ENCODE measurements at places on chromosomes 7 and 10.

- no peak for DNase-seq
Observed at GRCh38 chr7:95509199-95509598, 23.5 kb downstream of the ASB4 start.

GRCh38 chr7:149489391-149490024 lies 8.1 kb downstream of the ZNF746 start:
- DNase-seq: no peak

- DNase-seq: no peak
Observed at GRCh38 chr10:22679608-22680007, 34.8 kb downstream of the PIP4K2A start.

DNA sequence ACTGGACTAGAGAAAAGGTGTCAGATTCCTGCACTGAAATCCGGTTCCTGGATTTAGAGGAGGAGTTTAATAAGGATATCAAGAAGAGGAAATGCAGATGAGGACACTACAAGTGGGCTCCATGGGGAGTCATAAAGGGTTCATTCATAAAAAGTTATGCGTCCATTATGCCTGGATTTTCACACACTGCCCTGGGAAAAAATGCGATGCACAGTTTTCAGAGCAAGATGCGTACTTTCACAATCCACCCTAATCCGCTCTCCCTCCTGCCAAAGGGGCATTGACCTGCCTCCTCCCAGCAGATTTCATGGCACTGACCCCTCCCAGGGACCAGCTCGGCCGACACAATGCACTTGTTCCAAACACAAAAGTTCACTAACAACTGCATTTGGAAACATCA lies 42.2 kb upstream of the OPALIN start:
- DNase-seq: no peak

DNA sequence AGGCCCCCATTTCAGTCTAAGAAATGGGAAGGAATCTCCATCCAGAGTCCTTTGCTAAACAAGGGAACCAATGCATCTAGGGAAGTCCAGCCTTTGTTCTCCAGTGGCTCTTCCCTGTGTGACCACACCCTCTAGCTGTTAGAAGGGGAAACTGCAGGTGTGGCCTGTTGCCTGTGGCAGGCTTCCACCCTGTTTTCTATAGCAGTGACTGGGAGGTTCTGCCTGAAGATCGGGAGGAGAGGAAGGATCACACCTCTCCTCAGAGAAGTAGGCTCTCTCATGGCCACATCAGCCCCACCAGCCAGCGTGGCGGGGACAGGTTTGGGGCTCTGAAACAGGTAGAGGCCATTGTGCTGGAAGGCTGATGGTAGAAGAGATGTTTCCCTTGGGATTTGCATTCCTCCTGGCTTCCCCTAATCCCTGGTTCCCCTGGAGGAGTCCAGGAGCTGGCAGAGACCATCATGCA lies 47.7 kb upstream of the TRIM8 start:
- no peak for DNase-seq

DNA sequence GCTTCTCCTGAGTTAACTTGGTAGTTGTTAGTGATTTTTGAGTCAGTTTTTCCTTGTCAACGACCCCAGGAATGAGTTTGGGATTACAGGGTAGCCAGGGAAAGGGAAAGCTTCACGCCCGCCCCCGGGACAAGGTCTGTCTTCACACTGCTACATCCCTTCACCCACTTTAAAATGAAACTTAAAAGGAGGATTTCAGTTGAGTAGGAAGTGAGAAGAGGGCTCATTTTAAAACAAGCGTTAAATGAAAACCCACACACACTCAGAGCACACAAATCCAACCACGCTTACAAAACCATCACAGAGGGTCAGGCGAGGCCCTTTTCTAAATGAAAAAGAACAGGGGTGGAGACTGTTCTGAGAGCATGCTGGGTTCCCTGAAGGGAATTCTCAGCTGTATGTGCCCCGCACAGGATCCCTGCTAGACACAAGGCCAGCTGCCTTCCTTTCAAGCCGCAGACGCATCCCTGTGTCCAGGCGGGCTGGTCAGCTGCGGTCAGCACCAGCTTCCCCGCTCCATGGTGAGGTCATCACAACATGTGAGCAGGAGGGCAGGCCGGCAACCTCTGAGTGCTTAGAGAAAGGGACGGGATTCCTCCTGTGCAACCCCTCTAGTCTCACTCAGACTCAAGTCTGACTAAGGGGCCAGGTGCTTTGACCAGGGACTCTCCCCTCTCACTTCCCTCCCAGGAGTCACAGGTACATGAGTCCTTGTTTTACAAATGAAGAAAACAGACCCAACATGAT lies 111.8 kb downstream of the EGFR start:
- peak; percentile 69 for DNase-seq

DNA sequence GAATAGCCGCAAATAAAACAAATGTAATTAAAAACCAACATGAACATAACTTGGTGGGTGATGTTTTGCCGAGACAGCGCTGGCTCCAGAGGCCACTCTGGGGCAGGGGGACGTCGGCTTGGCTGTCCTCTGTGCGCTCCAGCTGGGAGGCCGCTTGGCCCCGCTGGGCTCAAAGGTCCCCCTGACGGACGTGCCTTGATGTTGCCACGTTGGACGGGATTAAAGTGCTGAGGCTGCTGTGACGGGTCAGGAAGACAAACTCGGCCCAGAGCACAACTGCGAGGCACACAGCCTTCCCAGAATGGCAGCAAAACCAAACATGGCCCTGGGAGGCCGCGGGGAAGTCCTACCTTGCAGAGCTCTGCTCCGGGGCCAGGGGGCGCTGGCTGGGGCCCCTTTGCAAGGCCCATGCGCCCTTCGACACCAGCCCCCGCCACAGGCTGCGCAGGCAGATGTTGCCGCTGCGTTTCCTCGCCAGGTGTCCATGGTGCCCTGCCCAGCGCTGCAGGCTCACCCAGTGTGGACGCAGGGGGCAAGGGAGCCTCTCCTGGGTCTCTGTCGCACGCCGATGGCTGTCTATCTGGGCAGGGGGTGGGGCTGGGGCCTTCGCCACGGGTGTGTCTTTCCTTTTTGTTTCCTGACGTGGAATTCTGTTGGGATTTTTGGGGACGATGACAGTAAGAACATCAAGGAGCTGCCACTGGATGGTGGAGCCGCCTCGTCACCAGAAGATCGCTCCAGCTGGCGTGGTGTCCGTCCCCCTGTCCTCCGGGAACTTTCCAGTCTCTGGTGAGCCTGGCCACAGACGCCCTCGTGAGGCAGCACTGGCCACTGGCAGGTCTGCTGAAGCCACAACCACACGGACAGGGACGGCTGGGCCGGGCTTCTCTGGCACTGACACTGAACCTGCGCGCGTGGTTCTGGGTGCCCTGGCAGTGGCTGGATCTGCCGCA lies 99.6 kb upstream of the DIP2C start:
- peak; percentile 94 for DNase-seq

GRCh38 chr7:66741710-66742049 lies 1.1 kb downstream of the RABGEF1 start:
- DNase-seq: peak; percentile 4

GRCh38 chr7:36781011-36781738 lies 56.9 kb upstream of the AOAH start:
- no peak for DNase-seq

- peak; percentile 86 for DNase-seq
Observed at GRCh38 chr7:151537818-151538561, 18.3 kb upstream of the RHEB start.

DNA sequence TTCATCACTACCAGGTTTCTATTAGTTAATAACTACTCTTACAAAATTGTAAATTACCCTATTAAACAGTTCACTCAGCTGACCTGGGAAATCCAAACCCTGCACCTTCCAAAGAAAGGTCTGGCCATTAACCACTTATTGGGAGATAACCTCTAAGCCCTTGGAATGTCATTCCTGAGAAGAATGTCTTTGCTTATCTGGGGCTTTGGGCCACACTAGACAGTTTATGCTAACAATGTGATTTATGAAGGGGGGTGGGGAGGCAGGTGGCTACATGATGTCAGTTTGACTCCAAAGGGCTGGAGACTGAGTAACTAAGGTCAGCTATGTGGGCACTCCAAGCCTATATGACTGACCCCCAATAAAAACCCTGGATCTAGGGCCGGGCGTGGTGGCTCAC lies 50.7 kb downstream of the AKR1D1 start:
- no peak for DNase-seq

GRCh38 chr7:107186240-107186639 lies 17.4 kb downstream of the HBP1 start:
- DNase-seq: no peak

GRCh38 chr7:90681336-90682022 lies 85.4 kb downstream of the CDK14 start:
- no peak for DNase-seq

- DNase-seq: no peak
Observed at GRCh38 chr7:125468855-125469174, 539.2 kb upstream of the POT1 start.

Measured in kidney (tissue), 22 donors.